ENCODE measurements at places on chromosomes 16 and 17.
A peak's percentile ranks its signal among the peaks of the same experiment; 100 is the strongest.

DNA sequence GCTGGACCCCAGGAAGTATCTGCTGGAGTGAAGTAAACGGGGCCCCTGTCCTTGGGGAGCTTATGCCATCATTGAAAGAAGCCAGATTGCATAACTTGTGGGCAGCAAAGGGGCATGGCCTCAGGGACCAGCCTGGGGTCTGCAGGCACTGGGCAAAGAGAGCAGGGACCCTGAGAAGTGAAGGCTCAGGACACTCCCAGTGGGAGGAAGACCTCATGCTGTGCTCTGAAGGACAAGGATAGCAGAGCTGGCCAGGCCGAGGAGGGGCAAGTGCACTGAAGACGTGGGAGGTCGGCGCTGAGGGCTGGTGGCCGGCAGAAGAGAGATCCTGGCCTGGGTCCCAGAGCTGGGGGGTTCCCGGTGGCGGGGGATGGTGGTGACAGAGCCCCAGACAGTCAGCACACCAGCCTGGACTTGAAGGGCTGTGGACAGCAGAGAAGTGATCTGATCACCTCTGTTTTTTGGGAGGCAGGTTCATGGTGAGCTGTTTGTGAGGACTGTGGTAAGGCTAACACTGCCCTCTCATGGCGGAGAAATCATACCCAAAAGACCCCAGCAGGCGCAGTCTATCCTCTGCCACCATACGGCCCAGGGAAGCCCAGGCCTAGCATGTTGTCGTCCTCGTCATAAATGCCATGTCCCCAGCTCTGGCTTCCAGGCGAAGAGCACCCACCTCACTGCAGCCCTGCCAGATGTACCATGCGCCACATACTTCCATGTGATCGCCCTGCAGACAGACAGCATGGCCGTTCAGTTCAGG, 7.1 kb upstream of the CNP start:
- peak; percentile 18 for DNase-seq

GRCh38 chr16:19014461-19014860, 30.7 kb downstream of the TMC7 start:
- DNase-seq: no peak

DNA sequence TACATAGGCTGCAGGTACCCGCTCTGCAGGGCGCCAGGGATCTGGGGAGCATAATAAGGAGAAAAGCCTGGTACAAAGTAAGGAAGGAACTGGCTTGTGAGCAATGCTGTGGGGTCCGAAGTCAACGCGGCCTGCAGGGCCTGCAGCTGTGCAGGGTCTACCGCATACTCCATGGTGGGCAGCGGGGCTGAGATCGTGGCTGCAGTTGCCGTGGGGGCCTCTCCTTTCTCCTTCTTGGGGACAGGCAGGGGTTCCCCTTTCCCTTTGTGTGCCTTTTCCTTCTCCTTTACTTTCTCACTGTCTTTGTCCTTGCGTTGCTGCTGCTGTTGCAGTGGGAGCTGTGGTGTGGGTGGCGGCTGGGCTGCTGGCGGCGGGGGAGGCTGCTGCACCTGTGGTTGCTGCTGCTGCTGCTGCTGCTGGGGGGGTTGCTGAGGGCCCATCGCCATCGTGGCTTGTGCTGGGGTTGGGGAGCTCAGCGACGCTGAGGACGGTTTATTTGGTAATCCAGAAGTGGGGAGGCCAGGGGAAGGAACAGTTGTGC, 259.6 kb downstream of the ZFHX3 start:
- DNase-seq: no peak

DNA sequence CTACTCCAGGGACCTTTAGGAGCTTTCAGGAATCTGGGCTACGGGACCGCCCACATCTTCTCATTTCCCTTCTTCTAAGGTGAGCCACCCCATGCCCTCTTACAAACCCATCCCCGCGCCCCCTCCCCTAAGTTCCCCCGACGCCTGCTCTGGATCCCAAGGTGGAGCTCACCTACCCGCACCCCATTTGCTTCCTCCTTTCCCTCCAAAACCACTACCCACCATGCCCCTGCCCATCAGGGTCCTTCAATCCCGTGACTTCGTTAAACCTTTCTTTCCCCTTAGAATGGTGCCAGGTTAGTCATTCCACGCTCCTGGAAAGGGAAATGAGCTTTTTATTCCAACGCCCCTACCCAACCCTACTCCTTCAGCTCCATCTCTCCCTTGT, 326 bp upstream of the MTMR4 start:
- DNase-seq: no peak

- no peak for DNase-seq
These were observed 140.8 kb upstream of the CHMP6 start for GRCh38 chr17:80850817-80851216.

GRCh38 chr16:11722468-11722808, 20.2 kb downstream of the TXNDC11 start:
- no peak for DNase-seq

DNA sequence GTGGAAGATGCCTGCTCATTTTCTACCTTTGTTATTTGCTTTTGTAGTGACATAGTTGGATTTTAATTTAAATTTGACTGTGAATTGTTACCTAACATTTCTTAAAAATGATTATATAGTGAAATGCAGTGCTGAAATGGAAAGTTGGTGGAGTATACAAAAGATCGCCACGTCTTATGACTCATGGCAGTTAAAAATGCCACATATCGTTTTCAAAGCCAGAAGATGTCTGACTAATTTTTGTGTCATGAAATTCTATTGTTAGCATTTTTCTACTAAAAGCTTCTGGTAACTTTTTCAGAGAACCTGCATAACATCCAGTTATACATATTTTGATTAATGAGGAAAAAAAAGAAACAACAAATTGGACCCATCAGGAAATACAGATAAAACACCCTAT, 20.6 kb downstream of the MAP2K4 start:
- DNase-seq: no peak

DNA sequence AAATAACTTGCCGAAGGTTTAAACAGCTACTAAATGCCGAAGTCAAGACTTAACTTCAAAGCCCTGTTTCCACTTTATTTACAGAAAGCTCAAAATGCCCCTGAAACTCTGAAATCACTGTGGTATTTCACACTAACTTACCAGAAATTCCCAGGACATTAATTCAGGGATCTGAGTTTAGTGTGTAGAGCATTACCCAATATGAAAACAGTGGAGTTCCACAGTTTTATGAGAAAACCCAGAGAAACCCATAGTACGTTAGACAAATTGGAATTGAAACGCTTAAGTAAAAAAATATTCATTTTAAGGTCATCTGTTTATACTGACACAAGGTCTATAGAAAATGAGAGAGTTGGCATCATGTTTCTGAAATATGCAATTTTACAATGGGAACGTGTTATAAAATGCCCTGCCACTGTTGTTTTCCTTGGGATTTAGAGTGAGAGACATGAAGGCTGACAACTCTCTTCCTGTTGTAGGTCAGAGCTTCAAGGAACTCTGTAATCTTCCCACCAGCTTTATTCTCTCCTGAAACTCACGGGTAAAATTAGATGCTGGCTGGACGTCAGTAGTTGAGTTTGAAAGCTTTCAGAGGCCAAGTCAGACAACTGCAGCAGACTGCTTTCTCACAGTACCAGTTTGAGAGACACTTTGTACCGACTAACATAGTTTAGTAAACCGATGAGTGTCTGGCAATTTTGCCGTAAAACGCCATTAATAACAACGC, 139.4 kb upstream of the TBX2 start:
- DNase-seq: peak; percentile 26

DNA sequence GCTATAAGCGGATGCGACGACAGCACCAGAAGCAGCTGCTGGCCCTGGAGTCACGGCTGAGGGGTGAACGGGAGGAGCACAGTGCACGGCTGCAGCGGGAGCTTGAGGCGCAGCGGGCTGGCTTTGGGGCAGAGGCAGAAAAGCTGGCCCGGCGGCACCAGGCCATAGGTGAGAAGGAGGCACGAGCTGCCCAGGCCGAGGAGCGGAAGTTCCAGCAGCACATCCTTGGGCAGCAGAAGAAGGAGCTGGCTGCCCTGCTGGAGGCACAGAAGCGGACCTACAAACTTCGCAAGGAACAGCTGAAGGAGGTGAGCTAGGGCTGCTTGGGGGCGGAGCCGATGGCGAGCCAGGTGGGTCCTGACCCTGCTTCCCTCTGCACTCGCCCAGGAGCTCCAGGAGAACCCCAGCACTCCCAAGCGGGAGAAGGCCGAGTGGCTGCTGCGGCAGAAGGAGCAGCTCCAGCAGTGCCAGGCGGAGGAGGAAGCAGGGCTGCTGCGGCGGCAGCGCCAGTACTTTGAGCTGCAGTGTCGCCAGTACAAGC, 10.1 kb downstream of the HIRIP3 start:
- DNase-seq: no peak

DNA sequence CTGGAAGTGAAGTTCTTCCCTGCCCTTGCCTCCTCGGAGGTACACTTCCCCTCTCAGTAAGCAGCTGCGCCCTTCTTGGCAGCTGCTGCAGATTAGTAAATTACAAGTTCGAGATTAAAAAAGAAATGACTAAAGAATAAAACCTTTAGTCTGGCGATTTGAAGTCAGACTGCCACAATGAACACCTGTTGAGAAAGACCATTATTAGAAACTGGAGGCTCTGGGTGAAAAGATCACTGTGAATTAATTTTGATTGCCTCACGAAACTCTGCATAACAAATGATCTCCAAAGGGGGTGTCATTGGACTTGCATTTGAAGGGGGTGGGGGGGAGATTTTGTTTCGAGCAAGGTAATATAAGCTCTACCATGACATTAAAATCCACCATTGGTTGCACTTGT, 39.3 kb downstream of the SALL1 start:
- no peak for DNase-seq

- peak; percentile 84 for DNase-seq
These were observed 4.7 kb upstream of the GFAP start for GRCh38 chr17:44919885-44920564.

DNA sequence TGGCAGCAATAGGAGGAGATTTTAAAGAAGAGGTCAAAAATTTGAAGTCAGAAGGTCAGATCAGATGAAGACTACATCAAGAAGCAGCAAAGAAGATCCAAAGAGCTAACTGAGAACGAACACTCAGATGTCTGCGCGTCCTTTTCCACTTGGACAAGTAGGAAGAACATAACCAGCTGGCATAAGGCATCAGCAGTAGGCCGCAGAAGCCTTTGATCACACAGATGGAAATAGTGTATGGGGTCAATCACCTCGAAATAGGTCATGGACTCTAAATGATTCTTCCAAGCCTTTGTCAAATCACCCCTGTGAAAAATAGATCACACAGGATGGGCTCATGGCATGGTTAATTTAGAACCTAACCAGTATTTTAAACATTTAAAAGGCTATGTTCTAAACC, 56.4 kb upstream of the TOM1L1 start:
- no peak for DNase-seq

DNA sequence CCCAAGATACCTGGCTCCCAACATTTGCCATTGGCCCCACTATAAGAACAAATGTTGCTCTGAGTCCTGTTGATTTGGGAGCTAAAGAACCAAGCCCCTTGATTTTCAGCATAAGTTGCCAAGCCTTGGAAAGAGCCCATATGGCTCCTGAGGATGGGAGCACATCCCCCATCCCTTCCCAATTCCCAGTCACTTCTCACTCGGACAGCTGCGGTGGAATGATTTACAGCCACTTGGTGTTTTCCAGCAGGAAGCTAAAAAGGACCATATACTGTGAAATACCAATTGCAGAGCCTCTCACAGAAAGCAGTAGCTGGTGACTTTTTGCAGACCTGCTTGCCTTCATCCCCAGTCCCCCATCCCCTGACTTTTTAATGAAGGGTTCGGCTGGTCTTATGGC, 524.6 kb downstream of the GRIN2A start:
- no peak for DNase-seq

DNA sequence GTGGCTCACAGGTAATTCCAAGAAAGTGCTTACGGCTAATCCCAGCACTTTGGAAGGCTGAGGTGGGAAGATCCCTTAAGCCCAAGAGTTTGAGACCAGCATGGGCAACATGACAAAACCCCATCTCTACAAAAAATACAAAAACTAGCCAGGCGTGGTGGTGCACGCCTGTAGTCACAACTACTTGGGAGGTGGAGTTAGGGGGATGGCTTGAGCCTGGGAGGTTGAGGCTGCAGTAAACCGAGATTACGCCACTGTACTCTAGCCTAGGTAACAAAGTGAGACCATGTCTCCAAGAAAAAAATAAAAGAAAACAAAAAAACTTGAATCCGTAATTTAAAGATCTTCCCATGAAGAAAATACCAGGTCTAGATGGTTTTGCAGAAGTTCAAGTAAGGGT, 5.0 kb downstream of the ICAM2 start:
- no peak for DNase-seq

GRCh38 chr16:29804455-29805231, 1.7 kb upstream of the MAZ start:
- peak; percentile 38 for DNase-seq

- DNase-seq: no peak
These were observed 57.2 kb downstream of the ACTG1 start for GRCh38 chr17:81455387-81455786.

GRCh38 chr17:41942626-41943373, 12.4 kb downstream of the ODAD4 start:
- no peak for DNase-seq

DNA sequence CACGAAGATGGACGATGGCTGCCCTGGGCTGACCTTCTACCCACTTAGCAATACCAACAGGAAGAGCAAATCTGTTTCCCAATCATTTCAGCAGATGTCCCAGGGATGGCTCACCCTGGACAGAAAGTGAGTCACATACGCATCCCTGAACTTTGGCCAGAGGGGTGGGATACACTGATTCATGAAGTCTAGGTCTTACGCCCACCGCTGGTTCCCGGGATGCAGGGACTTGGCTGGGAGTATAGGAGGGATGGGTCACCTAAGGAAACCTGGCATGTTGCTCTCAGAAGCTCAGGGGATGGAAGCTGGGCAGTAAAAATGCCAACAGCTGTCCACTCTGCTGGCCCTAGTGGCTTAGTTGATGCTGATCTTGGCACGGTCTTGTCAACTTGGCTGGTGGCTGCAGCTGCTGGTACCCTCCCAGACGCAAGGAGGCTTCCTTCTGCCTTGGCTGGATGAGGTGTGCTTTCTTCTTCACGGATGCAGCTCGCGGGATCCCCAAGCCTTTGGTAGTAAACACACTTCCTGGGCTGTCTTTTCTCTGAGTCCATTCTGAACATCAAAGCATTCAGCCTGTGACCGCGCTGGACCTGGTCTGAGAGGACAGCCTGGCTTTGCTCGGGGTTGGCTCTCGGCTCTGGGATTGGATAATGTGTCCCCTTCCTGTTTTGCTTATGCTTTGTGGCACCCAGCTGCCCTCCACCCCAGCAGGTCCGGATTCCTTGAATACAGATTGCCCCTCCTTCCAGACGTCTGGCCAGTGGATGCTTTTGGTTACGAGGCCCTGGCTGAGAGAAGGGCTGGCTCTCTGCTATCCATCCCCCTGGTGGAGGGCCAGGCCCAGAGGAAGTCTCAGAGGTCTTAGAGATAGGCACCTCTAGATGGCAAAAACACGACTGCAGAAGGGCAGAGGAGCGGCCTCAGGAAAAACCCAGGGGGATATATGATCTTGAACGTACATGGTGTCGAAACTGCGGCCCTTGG, 71.5 kb downstream of the RAP1GAP2 start:
- no peak for DNase-seq

GRCh38 chr17:61157246-61157886, 242.3 kb upstream of the TBX2 start:
- peak; percentile 64 for DNase-seq

GRCh38 chr17:58249270-58250133, 11.1 kb downstream of the LPO start:
- DNase-seq: peak; percentile 69

DNA sequence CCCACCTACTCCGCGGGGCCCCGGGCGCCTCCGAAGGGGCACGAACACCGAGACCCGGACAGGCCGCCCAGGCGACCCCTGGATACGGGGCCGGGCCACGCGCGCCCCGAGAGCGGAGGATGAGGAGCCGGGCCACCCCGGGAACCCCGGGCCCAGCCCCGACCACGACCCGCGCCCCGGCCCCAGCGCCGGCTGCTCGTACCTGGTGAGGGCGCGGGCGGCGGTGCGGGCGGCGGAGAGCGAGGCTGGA, 192 bp downstream of the FASN start:
- DNase-seq: no peak

GRCh38 chr17:28368306-28368831, 1.7 kb downstream of the VTN start:
- no peak for DNase-seq
